ENCODE measurements at places on chromosomes 16 and 17. TPM values are rescaled to one million over a fixed set of nuclear protein-coding genes. Genes with fewer than 3 reads are reported as not detected.
A peak's percentile ranks its signal among the peaks of the same experiment; 100 is the strongest.

- no peak for DNase-seq
These were observed 28.7 kb downstream of the ABR start for GRCh38 chr17:1150863-1151600.

DNA sequence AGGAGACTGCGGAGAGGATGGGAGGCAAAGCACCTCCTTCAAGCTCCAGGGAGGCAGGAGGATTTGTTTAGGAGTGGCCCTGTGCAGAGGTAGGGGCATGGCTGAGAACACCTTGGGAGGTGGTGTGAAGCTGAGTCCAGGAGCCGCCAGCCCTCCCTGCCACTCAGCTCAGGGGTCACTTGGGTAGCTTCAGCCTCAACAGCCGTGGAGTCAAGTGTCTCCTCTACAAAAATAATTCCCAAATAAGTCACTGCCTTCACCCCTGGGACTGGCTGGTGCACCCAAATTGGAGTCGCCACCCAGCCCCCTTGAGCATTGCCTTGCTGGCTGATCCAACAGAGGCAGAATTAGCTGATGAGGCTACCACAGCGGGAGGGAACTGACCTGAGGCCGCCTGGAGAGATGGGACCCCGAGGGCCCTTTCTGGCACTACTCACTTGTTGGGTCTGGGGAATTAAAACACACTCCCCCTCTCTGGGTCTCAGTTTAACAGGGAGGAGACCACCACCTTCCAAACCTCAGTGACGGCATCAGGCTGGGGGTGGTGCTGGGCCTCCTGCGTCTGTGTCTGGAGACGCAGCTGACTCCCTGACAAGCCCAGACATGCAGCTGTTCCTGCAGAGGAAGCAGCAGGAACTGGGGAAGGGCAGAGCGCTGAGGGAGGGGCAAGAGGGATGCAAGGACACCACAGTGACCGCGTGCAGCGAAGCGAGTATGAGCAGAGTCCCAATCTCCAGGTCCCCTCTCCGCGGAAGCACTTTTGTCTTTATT is 87.9 kb upstream of the TOB1 start:
- DNase-seq: no peak

DNA sequence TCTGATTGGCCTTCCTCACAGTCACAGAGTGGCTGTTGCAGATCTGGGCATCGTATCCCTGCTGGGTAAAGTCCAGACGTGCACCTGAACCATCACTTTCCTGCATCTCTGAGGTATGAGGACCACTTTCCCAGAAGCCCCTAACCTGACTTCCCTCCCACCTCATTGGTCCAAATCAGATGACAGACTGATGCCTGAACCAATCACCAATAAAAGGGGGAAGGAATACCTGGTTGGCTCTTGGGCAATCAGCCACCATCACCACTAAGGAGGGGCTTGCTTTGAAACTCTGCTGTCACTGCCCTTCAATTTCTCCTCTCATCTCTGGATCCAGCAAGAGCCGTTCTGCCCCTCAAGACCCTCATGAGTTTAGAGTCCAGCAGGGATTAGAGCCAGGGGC is 13.6 kb upstream of the WFDC1 start:
- DNase-seq: peak; percentile 30

DNA sequence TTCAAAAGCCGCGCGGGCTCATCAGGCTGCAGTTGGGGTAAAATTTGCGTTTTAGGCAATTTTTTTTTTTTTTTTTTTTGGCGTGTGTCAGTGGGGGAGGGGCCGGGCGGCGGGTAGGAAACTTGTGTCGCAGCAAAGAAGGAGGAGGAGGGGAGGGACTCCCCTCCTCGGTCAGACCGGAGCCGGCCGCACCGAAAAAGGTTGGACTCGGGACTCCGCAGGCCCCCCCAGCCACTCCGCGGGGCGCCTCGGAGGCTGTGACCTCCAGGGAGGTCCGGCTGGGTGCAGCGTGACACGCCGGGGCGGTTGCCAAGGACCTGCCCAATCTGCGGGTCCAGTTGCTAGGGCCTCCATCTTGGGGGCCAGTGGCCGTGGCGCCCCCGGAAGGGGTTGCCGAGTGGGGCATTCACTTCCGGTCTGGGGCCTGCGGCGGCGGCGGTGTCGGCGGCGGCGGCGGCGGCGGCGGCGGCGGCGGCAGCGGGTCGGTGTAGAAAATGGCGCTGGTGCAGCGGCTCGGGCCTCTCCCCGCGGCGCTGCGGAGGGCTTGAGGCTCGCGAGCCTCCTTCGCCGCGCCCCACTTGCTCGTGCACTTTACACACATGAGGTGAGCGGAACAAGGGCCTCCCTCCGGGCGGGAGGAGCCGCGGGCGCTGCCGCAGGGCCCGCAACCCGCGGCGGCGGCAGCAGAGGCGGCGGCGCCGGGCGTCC is at the start of gene TNRC6A:
TSS of gene TNRC6A (plus strand) at position 409 of the 708 bp plus-strand sequence. CDS start at position 600, 191 bp downstream.
- peak; percentile 91 for DNase-seq

GRCh38 chr17:36117505-36118382 is 14.1 kb downstream of the CCL4 start:
- DNase-seq: no peak

DNA sequence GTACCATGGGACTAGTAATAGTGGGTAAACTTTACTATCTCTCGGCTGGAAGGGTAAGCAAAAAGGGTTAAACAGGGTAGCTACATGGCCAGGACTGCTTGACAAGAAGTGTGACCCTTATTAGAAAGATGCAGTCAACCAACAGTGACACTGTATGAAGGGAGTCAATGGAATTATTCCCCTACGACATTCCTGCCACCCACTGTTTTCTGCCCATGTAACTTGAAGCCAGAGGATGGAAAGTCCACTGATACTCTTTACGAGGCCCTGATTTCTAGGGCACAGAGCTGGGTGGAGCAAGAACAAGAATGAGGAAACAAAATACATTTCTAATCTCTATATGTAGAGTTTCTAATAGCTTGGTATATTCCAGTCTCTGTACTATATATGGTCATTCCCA is 1102.5 kb downstream of the CDH11 start:
- DNase-seq: no peak

GRCh38 chr17:13351046-13351445 is 250.7 kb downstream of the HS3ST3A1 start:
- DNase-seq: no peak

- DNase-seq: no peak
These were observed 2.2 kb downstream of the UBALD1 start for GRCh38 chr16:4612474-4612931.

GRCh38 chr17:49344914-49345313 is 17.1 kb downstream of the ZNF652 start:
- no peak for DNase-seq

- DNase-seq: no peak
These were observed 162.5 kb downstream of the TRIM37 start for GRCh38 chr17:58944166-58944565.

GRCh38 chr16:57167953-57168352 is 17.9 kb downstream of the PSME3IP1 start:
- DNase-seq: peak; percentile 88

The PIK3R5 gene
- total RNA-seq: not detected

The SEPTIN12 gene
- not detected for total RNA-seq

The SYCE1L gene
- 2.8 TPM for total RNA-seq

The ITGB4 gene
- 17.7 TPM for total RNA-seq

The C1QL1 gene
- total RNA-seq: not detected
